ENCODE measurements at places on chromosomes 12 and 14.
A peak's percentile ranks its signal among the peaks of the same experiment; 100 is the strongest.

- no peak for DNase-seq
Measured at GRCh38 chr12:106425061-106425702, 67.6 kb downstream of the POLR3B start.

- DNase-seq, result no peak
Measured at GRCh38 chr12:16384732-16385131, 37.3 kb downstream of the MGST1 start.

GRCh38 chr12:52184813-52185212, 7.0 kb downstream of the KRT80 start:
- DNase-seq, result no peak

GRCh38 chr12:112881602-112882001, 25.2 kb upstream of the OAS1 start:
- no peak for DNase-seq

GRCh38 chr14:21991130-21991529, 317.5 kb upstream of the OR4E1 start:
- DNase-seq, result no peak

GRCh38 chr12:84924981-84925380, 12.4 kb upstream of the SLC6A15 start:
- DNase-seq, result peak; percentile 5

All from suppressor macrophage (primary cell).